ENCODE measurements at places on chromosomes 13 and 19.

DNA sequence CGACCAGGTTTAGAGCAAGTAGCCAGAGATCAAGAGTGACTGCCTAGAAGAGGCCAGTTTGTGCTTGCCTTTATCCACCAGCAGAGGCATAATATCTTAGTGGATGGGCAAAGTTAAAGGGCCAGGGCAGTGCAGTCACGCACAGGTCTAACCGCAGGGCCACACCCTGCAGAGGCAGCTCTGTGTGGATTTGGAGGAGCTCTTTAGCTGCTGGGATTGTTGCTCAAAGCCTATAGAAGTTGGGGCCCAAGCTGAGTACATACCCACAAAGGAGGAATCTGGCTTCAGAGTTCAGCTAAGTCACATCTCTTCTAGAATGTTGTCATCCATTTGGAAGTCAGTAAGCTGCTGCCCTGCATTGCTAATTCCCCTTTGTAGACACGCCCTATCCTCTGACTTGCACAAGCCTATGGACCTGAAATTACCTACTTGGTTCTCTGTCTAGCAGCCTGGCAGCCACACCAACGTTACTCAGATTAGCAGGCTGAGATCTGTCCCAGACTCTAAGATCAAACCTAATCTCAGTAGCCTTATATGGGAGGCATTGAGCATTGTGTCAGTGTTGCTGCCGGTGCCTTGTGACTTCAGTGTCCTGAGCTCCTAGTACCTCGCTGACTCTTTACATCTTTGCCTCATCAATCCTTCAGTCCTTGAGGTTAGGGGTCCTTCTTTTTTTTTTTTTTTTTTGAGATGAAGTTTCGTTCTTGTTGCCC, 102.9 kb upstream of the STARD13 start:
- DNase-seq: no peak

- DNase-seq: no peak
These were observed 2.5 kb downstream of the SSC5D start for GRCh38 chr19:55490478-55491432.

- no peak for DNase-seq
These were observed 29.8 kb upstream of the VSTM2B start for GRCh38 chr19:29495901-29496441.

DNA sequence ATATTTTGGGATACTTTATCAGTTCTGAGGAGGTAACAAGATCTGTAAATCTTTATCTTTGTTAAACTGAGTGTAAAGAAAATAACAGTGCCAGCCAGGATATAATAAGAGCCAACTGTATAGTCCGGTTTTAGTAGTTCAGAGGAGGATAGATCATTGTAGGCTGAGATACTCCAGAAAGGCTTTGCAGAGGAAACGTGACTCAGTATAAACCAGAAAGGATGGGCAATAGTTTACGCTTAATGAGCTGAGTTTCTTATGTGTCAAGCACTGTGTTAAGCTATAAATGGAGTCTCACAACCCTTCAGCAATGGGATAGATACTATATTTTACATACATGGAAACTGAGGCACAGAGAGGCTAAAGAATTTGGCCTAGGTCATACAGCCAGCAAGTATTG, 3.8 kb downstream of the RFXAP start:
- DNase-seq: no peak

DNA sequence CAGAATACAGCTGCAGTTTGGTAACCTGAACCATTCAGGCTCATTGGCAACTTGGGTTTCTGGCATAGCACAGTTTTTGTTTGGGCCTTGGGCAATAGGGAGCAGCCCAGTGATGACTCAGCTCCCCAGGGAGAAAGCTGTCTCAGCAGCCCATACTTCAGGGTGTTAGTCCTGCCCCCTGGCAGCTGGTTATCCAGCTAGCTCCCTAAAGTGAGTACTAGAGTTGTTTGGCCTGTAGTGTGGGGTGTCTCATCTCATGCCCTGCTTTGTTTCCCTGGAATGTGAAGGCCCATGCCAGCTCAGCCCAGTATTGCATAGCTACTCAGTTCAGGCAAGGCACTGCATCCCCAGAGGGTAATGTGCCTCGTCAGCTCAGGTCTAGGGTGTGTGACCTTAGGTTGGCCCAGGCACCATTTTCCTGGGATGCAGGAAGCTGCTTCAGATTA, 18.2 kb upstream of the ZNF543 start:
- DNase-seq: no peak

- no peak for DNase-seq
These were observed 70.4 kb downstream of the CEBPG start for GRCh38 chr19:33443638-33444561.

DNA sequence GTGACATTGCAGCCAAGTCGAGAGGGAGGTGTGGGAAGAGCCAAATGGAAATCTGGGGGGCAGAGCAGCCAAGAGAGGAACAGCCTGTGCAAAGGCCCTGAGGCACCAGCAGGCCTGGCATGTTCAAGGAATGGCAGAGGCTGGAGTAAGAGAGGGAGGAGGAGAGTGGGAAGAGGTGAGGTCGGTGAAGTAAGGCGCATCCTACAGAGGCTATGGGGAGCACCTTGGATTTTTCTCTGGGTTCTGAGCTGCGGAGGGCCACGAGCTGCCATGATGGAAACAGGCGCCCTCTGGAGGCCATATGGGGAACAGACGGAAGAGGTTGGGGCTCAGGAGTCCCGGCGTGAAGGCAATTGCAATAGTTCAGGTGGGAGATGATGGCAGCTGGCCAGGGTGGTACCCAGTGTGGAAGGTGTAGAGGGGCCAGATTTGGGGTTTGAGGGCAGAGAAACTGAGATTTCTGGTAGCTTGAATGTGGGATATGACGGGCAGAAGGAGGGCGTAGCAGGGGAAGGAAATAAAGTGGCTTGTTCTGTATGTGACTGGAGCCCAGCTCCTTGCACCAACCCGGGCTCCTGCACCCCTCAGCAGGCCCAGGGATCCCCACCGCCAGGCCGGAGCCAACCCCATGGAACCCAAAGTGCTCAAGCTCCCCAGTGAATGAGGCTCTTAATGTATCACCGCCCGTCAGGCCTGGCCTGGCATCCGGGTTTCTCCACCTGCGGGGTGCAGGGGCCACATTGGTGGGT, 20.5 kb upstream of the STRN4 start:
- no peak for DNase-seq

- no peak for DNase-seq
These were observed at the start of gene PRR36 for GRCh38 chr19:7874076-7874896. TSS of gene PRR36 (minus strand) at chr19:7874390. CDS start at chr19:7873689, 701 bp downstream.

DNA sequence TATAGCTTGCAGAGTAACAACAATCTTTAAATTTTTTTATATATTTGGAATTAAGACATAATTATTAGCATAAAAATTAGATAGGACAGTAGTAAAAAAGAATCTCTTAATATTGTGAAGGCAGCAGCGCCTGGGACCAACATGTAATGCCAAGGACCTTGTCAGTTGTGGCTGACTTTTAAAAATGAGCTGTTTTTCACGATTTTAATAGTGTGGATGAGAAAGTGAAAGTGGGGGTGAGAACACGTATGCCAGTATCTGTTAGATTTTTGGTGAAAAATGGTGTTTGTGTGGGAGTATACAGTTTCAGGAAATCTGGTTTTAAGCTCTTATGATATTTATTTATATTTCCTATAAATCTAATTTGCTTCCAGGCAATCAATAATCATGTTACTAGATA, 125.2 kb downstream of the LMO7 start:
- no peak for DNase-seq

DNA sequence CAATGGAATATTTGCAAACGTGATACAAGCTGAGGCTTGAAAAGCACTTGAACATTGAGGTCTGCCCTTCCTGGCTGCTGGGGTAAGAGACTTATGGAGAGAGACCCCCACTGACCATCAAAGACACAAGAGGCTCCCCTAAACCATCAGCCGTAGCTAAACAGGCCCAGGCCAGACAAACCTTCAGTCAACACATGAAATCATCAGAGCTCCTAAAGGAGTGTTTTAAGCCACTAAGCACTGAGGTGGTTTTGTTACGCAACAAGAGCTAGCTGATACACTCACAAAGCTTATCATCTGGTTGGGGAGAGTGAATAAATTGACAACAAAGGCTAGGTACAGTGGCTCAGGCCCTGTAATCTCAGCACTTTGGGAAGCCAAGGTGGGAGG, 110.4 kb downstream of the ZNF557 start:
- no peak for DNase-seq

GRCh38 chr13:110522721-110523120, 38.8 kb downstream of the RAB20 start:
- no peak for DNase-seq

- no peak for DNase-seq
These were observed 3.5 kb downstream of the COPE start for GRCh38 chr19:18915639-18916038.
